RPMI7951 (cell line): ENCODE measurements at places on chromosomes 11 and 22. TPM values are rescaled to one million over a fixed set of nuclear protein-coding genes. Genes with fewer than 3 reads are reported as not detected.

- DNase-seq, result no peak
These were observed 35.0 kb upstream of the LMO2 start for GRCh38 chr11:33926671-33927552.

DNA sequence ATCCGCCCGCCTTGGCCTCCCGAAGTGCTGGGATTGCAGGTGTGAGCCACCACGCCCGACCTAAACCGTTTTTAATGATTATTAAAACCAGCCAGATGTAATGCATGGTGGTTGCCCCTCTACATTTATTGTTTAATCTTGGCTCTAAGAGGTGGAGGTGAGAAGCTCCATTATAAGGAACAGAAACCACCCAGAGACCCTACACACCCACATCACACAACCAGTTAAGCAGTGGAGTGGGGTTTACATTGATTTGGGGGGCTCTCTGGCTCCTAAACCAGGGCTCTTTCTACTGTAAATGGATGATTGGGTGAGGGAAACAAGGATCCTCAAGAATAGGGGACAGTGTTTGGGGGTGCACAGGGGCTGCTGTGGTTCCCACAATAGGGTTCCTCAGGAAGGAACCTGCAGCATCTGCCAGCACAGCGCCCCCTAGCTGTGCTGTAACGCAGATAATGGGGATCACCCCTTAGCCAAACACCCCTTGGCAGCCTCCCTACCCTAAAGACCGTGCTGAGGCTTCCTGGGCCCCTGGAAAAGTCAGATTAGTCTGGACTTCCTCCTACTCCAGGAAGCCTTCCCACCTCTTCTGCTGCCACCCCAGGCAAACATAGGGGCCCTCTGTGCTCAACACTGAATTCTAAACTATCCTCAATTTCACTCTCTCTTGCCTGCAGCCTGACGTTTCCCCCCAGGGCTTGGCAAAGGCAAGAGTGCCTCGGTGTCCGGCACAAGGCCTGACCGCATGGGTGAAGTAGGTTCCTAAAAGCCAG lies 2.4 kb downstream of the MPST start:
- peak; percentile 32 for DNase-seq

- DNase-seq, result no peak
These were observed 25.5 kb downstream of the CTNND1 start for GRCh38 chr11:57787006-57787604.

GRCh38 chr11:69808667-69809086 lies 10.5 kb downstream of the FGF3 start:
- DNase-seq, result peak; percentile 31

DNA sequence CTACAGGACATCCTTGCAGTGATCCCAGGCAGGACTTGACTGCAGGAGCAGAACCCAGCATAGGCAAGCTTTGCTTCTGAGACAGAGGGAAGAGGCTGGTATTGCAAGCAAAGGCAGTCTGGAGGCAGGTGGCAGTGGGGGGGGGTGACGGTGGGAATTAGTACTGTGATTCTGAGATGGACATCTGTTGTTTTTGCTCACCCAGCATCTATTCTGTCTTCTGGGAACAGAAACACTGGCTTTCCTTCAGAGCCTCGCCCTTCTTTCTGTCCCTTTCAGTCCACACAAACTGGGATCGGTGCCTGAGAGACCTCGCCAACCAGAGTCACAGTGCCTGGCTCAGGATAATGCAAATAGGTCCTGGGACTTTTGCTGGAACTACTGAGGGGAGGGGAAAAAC lies 31.2 kb upstream of the RASL10A start:
- no peak for DNase-seq

- DNase-seq, result peak; percentile 64
These were observed 1031.8 kb downstream of the NTM start for GRCh38 chr11:132402071-132402684.

- DNase-seq, result peak; percentile 94
These were observed 44.0 kb downstream of the KIAA1671 start for GRCh38 chr22:24996420-24996952.

GRCh38 chr11:65712633-65713076 lies 603 bp downstream of the KAT5 start:
- DNase-seq, result no peak

DNA sequence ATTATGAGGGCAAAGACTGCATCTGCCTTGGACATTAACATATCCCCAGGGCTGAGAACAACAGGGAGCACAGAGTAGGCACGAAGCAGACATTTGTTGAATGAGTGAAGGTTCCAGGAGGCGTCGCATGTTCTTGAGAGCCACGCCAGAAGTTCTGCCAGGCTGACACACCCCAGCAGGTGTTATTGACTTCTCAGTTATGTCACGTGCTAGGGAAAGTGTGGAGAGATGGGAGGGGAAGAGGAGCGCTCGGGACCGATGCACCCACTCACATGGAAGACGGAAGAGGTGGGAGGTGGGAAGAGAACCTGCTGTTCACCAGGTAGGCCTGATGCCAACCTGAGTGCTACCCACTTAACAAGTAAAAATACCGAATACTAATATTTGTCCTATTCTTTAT lies 232.8 kb downstream of the LARGE1 start:
- no peak for DNase-seq

DNA sequence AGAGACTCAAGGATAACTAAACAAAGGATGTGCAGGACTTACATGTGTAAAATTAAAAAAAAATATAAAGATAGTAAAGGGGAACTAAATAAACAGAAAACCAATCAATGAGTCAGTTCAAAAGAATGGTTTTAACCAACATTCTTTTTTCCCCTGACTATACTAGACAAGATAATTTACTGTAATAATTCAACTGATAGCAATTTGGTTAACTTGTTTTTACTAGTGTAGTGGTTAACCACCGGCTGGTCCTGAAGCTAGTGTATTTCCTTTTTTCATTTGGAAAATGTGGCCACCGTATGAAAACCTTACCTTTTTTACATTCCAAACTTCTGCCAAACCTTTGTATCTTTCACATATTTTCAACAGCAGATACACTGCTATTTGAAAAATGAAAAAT lies 123.1 kb downstream of the ARHGAP42 start:
- DNase-seq, result peak; percentile 76

- DNase-seq, result no peak
These were observed 4.2 kb upstream of the GAB4 start for GRCh38 chr22:17012267-17012666.

DNA sequence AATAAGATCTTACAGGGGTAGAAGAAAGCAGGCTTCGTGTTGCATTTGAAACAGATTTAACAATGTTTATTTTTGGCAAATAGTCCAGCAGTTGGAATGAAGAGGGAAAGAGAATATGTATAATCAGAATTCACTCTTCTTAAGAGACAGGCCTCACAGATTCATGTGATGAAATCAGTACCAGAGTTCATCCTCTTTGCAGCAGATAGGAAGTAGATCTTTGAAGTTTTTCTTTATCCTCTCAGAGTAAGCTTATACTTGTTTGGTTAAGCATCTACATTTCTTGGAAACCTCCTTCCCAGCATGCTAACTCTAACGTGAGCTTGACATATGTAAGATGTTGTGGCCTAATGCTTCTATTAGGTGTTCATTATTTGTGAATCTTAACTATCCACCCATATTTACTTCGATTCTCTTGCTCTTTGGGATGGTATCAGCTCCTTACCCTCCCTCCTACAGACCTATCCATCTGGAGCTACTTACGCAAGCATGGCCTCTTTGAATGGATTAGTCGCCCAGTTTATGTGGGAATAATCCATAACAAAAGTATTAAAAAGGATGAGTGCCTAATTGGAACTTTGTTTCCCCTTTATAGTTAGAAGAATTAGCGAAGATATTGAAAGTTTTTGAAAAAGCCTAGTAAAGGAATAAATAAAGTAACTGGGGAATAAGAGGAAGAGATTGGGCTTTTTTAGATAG lies 80.1 kb downstream of the PRMT3 start:
- no peak for DNase-seq

DNA sequence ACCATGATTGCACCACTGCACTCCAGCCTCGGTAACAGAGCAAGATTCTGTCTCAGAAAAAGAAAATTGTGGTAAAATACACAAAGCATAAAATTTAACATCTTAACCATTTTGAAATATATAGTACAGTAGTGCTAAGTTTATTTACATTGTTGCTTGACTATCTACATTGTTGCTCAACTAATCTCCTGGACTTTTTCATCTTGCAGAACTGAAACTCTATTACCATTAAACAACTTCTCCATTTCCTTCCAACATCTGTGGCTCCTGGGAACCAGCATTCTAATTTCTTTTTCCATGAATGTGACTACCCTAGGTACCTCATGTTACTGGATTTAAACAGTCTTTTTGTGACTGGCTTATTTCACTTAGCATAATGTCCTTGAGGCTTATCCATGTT lies 13.5 kb upstream of the VWA5A start:
- no peak for DNase-seq

DNA sequence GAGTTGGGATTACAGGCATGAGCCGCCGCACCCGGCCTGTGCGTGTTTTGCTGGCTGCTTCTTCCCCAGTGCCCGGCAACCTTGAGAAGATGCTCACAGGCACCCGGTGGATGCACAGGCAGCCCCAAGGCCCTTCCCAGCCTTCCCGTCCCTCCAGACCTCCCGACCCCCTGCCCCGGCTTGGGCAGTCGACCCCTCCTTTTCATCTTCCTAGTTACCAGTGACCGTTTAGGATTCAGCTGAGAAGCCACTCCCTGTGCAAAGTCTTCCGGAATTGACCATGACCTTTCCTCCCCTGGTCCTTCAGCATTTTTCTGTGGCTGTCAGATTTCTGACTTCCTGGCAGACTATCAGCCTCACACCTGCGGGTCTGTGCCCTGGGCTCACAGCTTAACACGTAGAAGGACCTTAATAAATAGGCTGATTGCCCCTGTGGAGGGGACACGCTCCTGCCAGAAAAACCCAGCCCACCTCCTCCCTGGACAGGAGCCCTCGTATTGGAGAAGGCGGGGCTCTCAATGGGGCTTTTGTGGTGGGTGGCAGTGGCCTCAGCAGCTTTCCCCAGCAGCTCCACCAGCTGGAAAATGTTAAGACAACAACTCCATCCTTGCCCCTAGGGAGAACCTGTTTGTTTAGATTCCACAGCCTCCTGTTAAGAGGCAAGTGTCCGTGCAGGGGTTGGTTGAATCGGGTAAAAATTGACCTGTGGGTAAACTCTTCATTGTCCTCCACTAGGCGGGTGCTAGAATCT lies 10.4 kb upstream of the ANO1 start:
- DNase-seq, result peak; percentile 38

- peak; percentile 15 for DNase-seq
These were observed 64.2 kb upstream of the OLFML1 start for GRCh38 chr11:7421136-7421535.

DNA sequence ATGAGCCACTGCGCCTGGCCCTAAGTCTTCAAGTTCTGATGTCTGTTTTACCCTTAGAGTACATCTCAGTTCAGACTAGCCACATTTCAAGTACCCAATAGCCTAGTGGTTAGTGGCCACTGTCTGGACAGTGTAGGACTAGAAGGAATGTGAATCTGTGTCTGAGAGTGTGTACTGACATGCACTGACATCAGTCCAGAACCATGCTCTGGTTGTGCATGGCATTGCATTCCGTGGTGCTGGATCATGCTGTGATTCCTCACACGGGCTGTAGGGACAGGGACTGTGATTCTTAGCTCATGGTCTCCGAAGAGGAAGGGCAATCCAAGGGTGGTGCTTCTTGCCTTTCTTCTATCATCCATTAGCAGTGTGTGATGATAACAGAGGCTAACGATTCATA lies 41.1 kb downstream of the AMOTL1 start:
- no peak for DNase-seq

DNA sequence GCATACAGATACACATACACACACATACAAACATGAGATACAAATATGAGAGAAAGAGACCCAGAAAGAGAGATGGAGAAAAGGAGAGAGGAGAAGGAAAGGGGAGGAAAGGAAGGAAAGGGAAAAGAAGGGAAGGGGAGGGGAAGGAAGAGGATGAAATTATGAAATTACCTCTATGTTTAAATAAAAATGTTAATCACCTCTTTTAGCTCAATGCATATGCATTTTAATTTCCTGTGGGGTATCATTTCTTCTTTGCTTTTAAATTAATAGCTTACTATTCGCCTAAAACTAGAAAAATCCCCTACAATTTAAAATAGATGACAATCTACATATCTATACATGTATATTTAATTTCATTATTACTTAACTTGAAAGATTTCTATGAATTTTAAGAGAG lies 958.0 kb upstream of the CNTN5 start:
- no peak for DNase-seq

GRCh38 chr11:46075168-46075567 lies 46.1 kb downstream of the PHF21A start:
- peak; percentile 60 for DNase-seq

GRCh38 chr22:41841085-41841712 lies 8.3 kb downstream of the SREBF2 start:
- no peak for DNase-seq

DNA sequence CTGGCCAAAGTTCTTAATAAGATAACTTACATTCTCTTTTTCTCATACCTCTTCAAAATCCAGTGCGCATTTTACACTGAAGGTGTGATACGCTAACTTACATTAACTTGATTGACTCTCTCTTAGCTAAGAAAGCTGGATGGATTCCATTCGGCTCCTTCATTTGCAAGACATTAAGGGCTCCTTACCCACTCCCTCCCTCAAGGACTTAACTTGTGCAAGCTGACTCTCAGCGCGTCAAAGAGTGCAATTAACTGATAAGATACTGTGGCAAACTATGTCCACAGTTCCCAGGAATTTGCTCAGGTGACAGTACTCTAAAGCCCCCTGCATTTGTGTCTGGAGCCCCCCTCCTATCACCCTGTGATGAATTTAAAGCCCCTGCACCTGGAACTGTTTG lies 6.4 kb upstream of the RFPL1 start:
- no peak for DNase-seq

DNA sequence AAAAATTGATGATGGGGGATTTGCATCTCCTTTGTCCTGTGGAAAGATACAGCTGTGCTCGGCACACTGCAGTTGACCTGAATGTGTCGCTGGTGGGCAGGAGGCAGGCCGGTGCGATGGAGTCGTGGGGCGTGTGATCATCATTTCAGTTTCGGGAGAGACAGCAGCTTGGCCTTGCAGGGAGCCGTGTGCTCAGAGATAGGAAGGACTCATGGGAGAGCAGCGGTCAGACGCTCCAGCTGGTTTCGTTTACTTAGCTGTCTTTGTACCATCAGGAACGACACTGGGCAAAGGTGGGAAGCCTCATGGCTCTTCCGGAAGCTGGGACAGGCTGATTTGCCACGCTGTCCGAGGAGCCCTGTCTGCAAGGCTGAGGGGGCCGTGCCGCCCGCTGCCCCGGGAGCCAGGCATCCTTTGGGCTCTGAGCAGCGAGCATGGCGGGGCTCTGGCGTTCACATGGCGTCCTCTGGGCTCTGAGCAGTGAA lies 32.7 kb downstream of the GRAMD4 start:
- DNase-seq, result no peak

The FDXACB1 gene
- 4.7 and 6.0 TPM in 2 replicates for total RNA-seq

The MRGPRX4 gene
- not detected in 2 replicates for total RNA-seq

The APLNR gene
- total RNA-seq, result not detected in 2 replicates

The TRPM5 gene
- not detected in 2 replicates for total RNA-seq

The RAG1 gene
- total RNA-seq, result 0.48 and 0.68 TPM in 2 replicates

The RASGRP2 gene
- total RNA-seq, result not detected in 2 replicates

The FZD4 gene
- total RNA-seq, result 2.6 and 3.2 TPM in 2 replicates

The MTFP1 gene
- total RNA-seq, result 40.4 and 66.1 TPM in 2 replicates

The NCAM1 gene
- 69.3 and 75.7 TPM in 2 replicates for total RNA-seq

The STK33 gene
- total RNA-seq, result 0.48 and 0.78 TPM in 2 replicates

The CRACR2B gene
- total RNA-seq, result 1.8 and 2.5 TPM in 2 replicates

The IGSF22 gene
- total RNA-seq, result not detected in 2 replicates

The OR4C6 gene
- not detected in 2 replicates for total RNA-seq

The OR2AG2 gene
- 0.39 and 0.84 TPM in 2 replicates for total RNA-seq

The MUC15 gene
- 21.5 and 32.3 TPM in 2 replicates for total RNA-seq
